ENCODE measurements at places on chromosomes 16 and 17.
A peak's percentile ranks its signal among the peaks of the same experiment; 100 is the strongest.

GRCh38 chr16:70691223-70692129 is 5.6 kb upstream of the MTSS2 start:
- no peak for DNase-seq

- no peak for DNase-seq
These were observed 38.4 kb downstream of the CHD9NB start for GRCh38 chr16:53014287-53014686.

DNA sequence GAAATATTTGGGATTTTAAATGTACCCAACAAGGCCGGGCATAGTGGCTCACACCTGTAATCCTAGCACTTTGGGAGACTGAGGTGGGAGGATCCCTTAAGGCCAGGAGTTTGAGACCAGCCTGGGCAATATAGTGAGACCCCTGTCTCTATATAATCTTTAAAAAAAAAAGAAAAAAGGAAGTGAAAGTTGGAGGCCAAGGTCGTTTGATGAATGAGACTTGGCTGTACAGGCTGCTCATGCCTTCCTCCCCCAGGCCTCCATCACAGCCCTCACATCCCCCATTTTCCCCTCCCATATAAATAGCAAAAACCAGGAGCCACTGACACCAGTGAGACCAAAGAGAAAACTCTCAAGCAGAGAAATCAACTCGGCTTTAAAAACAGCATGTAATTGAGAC is 3.3 kb upstream of the CA7 start:
- DNase-seq: no peak

GRCh38 chr16:3058139-3059030 is 7.1 kb upstream of the IL32 start:
- DNase-seq: no peak

GRCh38 chr16:23174622-23175021 is 7.9 kb upstream of the SCNN1G start:
- no peak for DNase-seq

DNA sequence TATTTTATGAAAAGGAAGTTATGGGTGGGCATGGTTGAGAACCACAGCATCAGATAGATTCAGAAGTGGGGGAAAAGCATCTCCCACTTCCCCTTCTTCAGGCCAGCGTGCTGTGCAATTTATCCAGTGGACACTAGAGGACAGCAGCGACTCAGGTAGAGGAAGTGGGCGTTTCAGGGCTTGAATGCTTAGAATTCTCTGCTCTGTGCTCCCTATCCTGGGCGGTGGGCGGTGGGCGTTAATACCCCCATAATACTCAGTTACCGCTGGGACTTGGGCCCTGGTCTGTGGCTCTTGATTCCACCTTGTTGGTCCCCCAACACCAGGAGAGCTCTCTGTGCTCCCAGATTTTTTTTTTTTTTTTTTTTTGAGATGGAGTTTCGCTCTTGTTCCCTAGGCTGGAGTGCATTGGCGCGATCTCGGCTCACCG is 3.7 kb upstream of the LYZL6 start:
- peak; percentile 69 for DNase-seq

DNA sequence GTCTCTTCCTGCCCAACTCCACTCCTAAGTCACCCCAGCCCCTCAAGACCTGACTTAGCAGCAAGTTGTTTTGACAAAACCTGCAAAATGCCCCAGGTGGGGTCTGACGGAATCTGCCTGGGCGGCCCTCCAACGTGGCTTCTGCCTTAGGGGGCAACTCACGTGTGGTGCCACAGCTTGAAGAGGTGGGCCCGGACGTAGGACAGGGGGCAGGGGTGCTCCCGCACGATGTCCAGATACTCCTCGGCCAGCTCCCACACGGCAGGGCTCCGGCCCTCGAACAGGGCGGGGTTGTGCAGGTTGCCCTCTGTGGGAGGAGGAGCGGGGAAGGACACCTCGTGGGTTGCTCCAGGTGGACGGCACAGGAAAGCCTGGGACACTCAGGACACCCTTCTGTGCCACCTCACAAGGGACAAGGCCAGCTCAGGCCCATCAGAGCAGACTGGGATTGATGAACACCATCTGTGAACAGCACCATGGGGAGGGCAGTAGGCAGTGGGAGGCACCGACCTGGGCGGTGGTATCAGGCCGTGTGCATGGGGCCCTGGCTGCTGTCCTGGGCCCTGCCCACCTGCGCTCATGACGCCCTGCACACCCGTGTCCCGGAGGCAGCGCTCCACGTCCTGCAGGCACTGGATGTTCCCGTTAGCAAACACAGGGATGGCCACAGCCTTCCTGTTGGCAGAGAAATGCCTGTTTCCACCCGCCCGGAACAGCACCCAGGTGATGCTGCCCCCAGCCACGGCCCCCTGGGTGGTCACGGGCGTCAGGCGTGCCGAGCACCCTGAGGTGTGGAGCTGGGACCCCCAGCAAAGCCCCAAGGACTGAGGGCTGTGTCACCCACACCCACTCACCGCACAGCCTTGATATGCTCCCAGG is 4.3 kb downstream of the DUS1L start:
- no peak for DNase-seq

All from suppressor macrophage treated with lipopolysaccharide for 4 hours (primary cell).